ENCODE measurements at places on chromosomes 7 and 10. TPM values are rescaled to one million over a fixed set of nuclear protein-coding genes. Genes with fewer than 3 reads are reported as not detected.

MAT1A gene
- not detected for total RNA-seq

DNA sequence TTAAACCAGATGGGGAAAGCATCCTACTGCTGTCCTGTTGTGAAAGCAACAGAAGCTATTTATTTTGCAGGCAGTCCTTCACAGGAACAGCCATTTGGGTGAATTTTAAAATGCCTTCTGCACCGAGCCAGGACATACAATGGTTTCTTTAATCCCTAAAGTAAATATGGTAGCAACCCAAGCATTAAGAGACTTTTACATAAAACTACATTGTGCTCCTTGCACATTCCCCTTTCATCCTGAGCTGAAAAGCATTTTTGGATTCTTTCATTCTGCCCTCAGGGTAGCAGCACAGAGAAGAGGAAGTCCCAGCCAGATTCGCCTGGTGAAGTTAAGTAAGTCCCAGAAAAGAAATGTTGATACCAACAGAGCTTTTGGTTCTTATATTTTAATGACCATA lies 84.0 kb upstream of the FAM3C start:
- DNase-seq = no peak

GRCh38 chr10:63542835-63543575 lies 21.8 kb downstream of the REEP3 start:
- no peak for DNase-seq

DNA sequence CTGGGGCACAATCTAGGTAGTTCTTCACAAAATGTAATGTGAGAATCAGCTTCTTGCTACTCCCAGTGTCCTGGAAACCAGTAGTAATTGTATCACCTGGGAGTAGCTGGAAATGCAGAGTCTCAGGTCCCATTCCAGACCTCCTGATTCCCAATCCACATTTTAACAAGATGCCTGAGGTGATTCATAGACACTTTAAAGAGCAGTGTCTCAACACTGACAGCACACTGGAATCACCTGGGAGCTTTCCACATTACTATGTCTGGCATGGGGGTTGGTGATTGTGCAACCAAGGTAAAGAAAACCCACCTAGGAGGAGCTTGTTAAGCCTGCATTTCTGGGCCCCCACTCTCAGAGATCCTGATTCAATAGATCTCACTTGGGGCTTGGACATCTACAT lies 11.1 kb downstream of the DPY19L1 start:
- DNase-seq = no peak

PITRM1 gene
- 47.1 TPM for total RNA-seq

DNA sequence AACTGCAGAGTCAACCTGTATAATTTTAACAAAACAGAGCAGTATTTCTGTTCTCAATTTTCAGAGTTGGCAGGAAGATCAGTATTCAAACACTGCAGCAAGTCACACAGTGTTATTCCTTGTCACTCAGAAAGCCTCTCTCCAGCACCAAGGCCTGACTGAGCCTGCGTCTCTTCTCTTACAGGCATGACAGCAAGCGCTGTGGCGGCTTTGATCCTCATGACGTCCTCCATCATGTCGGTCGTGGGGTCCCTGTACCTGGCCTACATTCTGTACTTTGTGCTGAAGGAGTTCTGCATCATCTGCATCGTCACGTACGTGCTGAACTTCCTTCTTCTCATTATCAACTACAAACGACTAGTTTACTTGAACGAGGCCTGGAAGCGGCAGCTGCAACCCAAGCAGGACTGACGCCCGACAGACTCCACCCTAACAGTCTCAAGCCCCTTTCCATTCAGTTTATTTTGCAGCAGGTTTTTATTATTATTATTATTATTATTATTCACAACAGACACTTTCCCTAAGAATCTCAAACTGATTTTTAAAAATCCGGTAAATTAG lies 28.0 kb downstream of the GUSB start:
- no peak for DNase-seq

INPP5F gene
- 20.8 TPM for total RNA-seq

GRCh38 chr10:5609952-5610616 lies 56.3 kb downstream of the ASB13 start:
- DNase-seq = no peak

- no peak for DNase-seq
Measured at GRCh38 chr10:102595897-102596296, 48.4 kb upstream of the TRIM8 start.

GRCh38 chr7:8389593-8390261 lies 43.7 kb upstream of the NXPH1 start:
- DNase-seq = no peak

DNA sequence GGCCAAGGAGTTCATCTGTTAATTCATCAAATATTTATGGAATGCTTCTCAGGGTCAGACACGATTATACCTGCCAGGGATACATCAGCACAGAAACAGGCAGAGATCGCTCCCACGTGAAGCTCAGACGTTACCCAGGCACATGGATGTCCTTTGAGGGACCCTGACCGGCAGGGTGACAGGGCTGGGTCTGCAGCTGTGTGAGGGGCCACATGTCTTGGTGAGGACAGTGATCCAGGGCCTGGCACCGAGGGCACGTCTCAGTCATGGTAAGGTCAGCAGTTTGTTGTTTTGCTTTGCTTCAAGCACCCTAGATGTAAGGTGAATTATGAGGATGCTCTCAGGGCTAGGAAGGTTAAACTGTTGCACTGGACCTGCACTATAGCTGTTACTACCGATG lies 227.9 kb downstream of the WDR37 start:
- DNase-seq = no peak

DNA sequence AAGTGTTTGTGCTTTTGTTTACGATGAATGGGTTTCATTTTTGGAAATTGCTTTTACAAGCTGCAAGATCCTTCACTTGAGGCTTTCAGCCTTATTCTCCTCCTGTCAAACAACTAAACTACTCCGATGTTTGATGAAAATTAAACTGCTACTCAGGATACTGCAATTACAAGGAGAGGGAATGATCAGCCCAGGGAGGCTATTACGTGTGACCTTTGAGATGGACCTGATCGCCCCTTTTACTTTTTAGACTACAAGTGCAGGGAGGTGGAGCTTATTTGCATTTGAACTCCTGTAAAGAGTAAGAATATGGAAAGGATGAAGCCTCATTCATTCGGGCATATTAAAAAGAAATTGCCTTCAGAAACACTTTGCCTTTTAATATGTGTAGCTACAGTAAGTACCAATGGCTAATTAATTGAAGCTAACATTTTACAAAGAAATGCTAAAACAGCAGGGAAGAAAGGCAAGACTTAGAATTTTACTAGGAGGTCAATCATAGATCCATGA lies 219.1 kb downstream of the PHTF2 start:
- no peak for DNase-seq

DNA sequence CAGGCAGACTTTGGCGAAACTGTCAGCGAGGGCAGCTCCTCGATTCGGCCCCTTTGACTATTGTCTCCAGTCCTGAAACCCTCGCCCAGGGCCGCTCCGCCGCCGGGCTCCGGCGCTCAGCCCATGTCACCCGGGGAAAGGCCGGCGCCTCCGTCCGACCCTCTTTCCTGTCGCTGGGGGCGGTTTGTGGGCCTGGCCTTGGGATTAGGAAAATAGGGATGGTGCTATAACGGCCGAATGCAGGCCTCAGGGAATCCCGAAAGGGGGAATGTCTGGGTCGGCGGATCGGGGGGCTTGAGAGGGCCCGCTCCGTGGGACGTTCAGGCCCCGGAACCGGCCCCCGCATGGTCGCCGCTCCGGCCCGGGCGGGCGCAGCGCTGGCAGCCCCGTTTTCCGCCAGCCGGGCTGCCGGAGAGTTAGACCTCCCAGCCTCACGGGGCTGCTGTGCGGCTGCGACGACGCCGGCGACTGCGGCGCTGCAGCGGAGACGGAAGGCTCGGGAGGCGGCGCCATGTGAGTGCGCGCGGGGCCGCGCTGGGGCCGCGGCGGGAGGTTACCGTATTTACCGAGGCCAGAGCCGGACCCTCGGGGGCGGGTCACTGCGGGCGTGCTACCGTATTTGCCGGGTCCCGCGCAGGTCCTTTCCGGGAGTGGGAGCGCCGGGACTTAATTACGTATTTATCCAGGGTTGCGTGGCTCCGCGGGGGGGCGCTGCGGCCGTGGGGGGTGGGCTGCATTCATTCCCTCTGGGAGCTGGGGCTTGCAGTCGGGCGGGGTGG lies 25.9 kb downstream of the ZNF775 start:
- peak; percentile 93 for DNase-seq

GRCh38 chr7:47578579-47579270 lies 3.2 kb downstream of the TNS3 start:
- peak; percentile 67 for DNase-seq

DNA sequence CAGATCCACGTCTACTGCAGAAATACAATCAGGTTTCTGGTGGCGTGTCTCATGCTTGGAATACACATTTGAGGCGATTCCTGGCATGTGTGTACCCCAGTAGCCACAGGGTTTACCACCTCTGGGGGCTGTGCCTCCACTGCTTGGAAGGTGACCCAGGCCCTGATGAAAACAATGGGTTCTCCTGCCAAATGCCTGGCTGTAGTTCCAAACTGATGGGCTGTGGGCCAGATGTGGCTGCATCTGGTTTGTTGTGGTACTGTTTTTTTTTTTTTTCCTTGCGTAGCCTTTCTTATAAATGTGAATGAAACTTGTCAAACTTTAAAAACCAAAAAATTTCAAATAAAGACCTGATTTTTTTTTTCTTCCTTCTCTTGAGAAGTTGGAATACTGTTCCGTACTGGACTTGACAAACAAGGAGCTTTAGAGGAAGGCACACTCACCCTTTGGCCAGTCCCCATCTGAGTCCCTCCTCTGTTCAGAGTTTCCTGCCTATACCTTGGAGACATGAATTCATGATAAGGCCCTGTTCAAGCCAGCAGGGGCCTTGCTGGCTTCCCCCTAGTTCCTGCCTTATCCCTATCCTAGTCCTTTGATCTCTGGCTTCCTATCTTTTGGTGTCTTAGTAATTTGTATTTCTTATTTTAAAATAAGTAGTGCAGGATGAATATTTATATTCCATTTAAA lies 217.1 kb downstream of the PHTF2 start:
- DNase-seq = no peak

GRCh38 chr10:11586170-11586569 lies 25.3 kb downstream of the USP6NL start:
- DNase-seq = peak; percentile 36

GNGT1 gene
- total RNA-seq = not detected

DNA sequence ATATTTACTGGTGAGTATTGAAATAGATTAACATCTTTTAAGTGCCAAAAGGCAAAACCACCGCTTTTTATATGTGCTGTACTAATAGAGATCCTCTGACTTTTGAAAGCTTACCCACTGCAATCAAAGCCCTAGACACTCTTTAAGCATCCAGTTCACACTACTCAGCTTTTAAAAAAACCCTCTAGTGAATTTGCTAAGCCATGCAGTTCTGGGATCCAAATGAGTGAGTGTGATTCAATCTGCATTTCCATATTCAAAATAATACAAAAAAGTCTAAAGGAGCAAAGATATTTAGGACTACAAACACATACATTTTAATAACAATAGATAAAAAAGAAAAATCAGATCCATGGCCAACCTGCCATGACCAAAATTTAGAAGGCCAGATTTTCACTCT lies 288.2 kb downstream of the MAGI2 start:
- DNase-seq = no peak

SERPINE1 gene
- total RNA-seq = 399 TPM

MNX1 gene
- total RNA-seq = not detected

- DNase-seq = no peak
Measured at GRCh38 chr7:117091721-117092120, 138.4 kb downstream of the ST7 start.

GCK gene
- total RNA-seq = not detected

GRCh38 chr10:128210215-128211063 lies 84.2 kb upstream of the MKI67 start:
- peak; percentile 73 for DNase-seq

- DNase-seq = no peak
Measured at GRCh38 chr7:107838024-107838601, 35.1 kb upstream of the SLC26A3 start.

PLPP4 gene
- total RNA-seq = not detected

DNA sequence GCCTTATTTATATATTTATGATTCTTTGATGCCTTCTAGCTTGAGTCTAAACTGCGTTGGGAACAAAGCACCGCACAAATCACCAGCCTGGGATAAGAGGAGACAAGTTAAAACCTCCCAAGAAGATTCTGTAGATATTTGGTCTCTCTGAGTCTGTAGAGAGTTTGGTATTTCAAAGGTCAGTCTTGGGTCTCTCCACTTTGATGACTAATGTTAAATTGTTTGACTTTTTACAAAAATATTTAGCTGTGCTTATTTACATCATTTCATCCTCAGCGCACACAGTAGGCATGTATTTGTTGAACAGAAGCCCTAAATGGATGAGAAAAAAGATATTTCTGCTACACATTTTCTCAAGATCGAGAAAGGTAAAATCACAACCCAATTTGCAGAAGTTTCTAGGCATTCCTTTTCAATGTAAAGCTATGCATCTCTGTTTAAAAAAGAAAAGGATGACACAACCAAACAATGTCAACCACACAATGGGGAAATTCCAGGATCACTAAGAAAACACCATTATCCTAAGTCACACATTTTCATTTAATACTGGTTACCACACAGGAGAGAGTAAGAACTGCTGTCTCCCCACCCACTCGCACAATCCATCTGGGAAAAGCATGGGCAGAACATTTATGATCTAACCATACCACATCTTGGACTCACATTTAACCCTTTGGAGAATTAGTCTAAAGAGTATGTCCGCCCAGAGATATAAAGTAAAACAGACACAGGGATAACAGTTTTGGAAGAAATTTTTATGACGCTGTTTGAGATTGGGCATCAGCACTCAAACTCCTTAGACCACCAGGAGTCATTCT lies 4.4 kb downstream of the CDK6 start:
- DNase-seq = peak; percentile 69

DNA sequence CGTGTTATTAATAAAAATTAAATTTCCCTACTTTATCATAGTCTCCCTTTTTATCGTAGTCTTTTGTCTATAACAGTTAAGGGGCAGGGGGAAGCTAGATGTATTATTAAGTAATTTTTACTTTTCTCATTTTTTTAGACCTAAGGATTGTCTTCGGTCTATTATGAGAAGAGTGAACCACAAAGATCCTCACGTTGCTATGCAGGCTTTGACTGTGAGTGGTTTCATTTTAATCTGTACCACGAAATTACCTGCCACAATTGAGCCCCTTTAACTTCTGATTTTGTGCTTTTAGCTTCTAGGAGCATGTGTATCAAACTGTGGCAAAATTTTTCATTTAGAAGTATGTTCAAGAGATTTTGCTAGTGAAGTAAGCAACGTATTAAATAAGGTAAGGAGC lies 40.6 kb downstream of the STAM start:
- no peak for DNase-seq

All from dermis blood vessel endothelial cell (primary cell).